ENCODE measurements at places on chromosomes 13 and 19.

DNA sequence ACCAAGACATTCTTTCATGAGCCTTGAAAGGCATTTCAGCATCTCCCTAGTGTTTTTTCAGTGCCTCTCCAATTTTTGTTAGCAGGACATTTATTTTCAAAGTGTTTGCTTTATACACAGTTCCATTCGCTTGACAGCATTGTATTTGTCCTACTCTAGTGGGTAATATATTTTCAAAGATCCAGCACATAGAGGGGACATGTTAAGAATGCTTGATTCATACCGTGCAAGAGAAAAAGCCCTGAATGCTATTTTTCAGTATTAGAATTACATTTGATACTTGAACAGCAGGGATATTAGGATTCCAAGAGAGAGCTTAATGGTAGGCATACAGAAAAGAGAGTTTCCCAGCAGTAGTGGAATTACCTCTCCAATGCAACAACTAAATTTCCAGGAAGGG lies 21.3 kb downstream of the ERICH6B start:
- DNase-seq = no peak

- peak; percentile 23 for DNase-seq
These were observed 616 bp downstream of the HNRNPUL1 start for GRCh38 chr19:41264581-41265394.

DNA sequence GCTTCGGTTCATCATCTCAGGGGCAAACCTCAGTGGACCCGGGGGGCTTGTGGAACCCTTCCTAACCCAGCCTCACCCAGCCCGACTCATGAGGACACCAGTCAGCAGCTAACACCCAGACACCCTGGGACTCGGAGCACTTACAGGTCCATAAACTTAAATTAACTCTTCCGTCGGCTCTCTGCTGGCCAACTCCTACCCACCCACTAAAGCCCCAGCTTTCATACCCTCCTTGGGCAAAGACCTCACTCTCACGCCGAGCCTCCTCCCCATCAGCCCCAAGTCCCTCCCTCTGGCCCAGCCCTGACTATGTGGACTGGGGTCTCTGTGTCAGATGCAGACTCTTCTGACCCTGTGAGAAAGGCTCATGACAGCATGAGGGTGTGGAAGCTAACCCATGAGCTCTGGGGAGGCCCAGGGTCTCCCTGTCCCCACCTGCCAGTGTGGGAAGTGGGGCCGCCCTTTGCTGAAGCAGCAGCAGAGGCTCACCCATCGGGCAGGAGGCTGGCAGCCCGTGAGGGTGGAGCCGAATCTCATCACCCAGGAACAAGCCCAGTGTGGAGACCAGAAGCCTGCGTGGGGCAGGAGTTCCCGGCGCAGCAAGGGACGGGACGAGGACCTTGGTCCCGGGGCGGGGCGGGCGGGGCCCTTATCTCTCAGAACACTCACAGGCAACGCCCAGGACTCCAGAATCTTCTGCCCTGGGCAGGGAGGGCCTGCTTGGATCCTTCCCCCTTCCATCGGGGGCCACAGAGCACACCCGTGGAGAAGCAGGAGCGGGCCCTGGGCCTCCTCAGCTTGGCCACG lies 19.8 kb downstream of the TCF3 start:
- DNase-seq = no peak

- DNase-seq = no peak
These were observed 66.6 kb upstream of the OLFM4 start for GRCh38 chr13:52961987-52962386.

GRCh38 chr13:102703726-102704035 lies 8.8 kb upstream of the METTL21C start:
- no peak for DNase-seq

GRCh38 chr19:58558066-58558622 lies at the start of gene UBE2M:
Gene UBE2M, minus strand, starts transcription at chr19:58558611. Its CDS starts 230 bp downstream, at chr19:58558381.
- no peak for DNase-seq

DNA sequence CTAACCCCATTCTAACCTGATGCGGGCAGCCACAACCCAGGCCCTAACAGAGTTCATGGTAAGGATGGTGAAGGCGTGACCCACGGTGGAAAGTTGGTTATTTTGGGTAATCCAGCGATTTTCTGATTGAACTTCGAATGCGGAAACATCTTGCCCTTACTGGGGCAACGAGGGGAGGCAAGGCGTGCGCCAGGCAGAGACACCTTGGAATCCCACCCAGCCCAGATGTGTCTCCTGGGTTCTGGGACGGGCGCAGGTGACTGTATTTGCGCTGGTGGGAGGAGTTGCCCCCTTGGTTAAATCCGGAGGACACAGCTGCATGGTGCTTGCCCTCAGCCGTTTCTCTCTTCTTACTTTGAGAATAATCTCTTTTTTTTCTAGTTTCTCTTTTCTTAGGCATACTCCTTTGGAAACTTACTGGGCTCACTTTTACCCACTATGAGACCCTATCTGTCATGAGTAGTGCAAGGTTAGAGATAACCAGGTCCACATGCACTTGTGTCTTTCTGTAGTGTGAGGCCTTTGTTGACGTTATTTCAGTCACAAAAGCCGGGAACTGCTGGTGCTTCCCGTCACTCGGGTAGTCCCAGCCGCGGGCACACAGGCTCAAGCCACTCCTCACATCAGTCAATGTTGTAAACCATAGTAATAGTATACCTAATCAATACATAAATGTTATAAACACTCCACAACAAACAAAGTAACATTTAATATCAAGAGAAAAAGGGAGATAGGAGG lies 81.5 kb downstream of the ATP11A start:
- DNase-seq = no peak

- DNase-seq = no peak
These were observed 123.4 kb downstream of the OLFM4 start for GRCh38 chr13:53152057-53152421.

GRCh38 chr19:38513762-38514167 lies 80.3 kb downstream of the RYR1 start:
- no peak for DNase-seq

DNA sequence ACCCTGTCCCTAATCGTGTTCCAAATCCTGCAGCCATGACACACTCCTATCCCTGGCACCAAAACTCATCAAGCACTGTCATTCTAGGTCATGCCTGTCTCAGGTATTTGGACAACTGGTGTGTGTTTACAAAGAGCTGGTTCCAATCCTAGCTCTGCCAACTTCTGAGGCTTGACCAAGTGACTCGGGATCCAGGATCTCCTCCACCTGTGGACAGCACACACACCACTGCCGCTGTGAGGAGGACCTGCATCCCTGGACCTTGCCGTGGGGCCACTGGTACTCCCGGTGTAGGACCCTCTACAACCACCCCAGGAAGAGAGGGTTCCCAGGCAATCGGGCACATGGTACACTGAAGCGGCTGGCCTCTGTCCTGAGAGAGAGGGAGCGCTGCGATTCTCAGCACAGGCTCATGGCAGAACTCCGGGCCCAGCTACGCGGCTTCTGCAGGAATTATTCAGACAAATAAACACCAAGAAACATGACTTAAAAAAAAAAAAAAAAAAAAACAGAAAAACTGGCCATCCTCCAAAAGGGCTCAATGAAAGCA lies 20.4 kb downstream of the MLLT1 start:
- no peak for DNase-seq

GRCh38 chr19:5933391-5934068 lies 19.5 kb downstream of the CAPS start:
- no peak for DNase-seq

DNA sequence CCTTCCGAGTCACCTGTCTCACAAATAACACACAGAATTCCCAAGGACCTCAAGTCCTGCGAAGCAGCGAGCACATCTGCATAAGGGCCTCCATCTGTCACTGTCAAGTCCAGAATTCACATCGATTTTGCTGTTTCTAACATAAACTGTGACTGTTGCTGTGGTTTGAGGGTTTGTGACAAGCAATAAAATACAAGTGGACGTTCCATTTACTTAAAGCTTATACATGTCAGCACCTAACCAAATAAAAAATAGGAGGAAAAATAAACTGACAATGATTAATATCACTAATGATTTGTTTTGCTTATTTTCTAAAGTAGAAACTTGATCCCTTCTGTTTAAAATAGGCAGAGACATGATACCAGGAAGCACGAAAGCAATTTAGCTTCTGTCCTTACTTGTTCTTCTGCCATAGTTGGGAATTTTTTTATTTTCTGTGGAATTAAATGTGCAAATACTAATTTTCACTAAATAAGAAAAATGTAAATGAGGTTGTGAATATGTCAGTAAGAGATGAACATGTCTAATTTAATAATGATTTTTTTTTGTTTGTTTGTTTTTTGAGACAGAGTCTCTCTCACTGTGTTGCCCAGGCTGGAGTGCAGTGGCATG lies 279.1 kb downstream of the FGF9 start:
- DNase-seq = peak; percentile 47

All from NCI-H1105 treated with DMSO at 0.1 percent for 48 hours (cell line).